H1 (cell line): ENCODE measurements at places on chromosomes 3 and 15.

DNA sequence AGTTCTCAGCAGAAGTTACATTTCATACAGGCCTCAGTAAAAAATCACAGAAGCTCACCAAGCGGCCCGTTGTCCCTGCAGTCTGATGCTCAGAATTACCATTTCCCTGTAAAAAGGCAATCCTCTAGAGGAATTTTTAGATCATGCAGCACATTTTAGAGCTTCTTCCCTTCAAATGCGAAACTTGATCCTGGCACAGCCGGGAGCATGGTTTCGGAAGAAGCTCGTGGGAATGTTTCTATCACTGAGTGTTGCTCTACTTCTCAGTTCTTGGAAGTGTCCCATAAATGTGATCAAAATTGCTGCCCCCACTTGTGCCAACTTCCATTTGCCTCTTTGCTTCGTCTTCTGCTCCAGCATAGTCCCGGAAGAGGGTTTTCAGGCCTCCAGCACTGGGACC lies 3.8 kb upstream of the H1-8 start:
- H3K27ac ChIP-seq: no peak overlapping the region
- H3K36me3 ChIP-seq: no peaks in the 10 kb centered on the region
- H3K27me3 ChIP-seq: no peaks in the 10 kb centered on the region
- DNase-seq: no peak

GRCh38 chr3:128603811-128604775 lies 46.5 kb downstream of the RPN1 start:
- no peak overlapping the region for H3K27ac ChIP-seq
- H3K36me3 ChIP-seq: no peaks in the 10 kb centered on the region
- H3K4me1 ChIP-seq: no peaks in the 10 kb centered on the region
- peaks cover 8% of the 10 kb centered on the region; the same call in 1 of the 2 replicates for H3K27me3 ChIP-seq

DNA sequence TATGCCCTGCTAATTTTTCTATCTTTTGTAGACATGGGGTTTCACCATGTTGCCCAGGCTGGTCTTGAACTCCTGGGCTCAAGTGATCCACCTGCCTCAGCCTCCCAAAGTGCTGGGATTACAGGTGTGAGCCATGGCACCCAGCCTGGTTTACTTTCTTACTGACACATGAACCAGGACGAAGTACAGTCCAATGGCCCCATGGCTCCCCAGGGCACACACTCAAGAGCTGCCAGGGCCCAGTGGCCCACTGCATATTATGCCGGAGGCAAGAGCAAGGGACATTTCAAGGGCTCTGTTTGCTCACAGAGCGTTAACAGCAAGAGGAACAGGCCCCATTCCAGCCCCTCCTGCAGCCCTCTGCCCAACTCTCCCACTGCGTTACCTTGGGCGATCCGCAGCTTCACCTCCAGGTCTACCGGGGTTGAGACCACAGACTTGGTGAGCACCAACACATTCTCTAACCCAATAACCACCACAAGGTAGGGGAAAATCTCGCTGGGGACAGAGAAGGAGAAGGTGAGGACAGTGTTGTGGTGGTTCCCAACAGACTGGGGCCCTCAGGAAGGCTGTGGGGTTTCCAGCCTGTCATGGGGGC lies 42.8 kb downstream of the PTPN23 start:
- H3K4me3 ChIP-seq: no peak overlapping the region
- 0 out of 2 replicates have a peak, but pooled peaks cover 2% of the 10 kb centered on the region for H3K4me1 ChIP-seq
- H3K36me3 ChIP-seq: peaks cover 27% of the 10 kb centered on the region; the same call in 1 of the 2 replicates

DNA sequence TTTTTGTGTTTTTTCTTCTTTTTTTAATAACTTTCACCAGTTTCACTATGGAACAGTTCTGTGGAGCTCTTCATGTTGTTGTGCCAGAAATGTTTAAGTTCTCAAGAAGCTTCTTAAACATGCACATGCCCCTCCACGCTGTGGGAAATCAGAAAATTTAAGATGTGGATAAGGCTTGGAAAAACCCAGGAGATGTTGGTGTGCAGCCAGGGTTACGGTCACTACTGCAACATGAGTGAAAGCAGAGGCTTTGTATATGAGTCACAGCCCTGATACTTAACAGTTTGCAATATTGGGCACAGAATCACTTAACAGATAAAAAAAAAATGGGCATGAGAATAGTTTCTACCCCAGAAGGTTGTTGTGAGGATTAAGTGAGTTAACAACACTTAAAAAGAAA lies 399.9 kb downstream of the LRTM1 start:
- no peaks in the 10 kb centered on the region for H3K27me3 ChIP-seq
- H3K27ac ChIP-seq: no peak overlapping the region
- H3K4me3 ChIP-seq: no peak overlapping the region
- no peaks in the 10 kb centered on the region for H3K36me3 ChIP-seq

- no peak overlapping the region for H3K27ac ChIP-seq
- H3K36me3 ChIP-seq: no peaks in the 10 kb centered on the region
- no peaks in the 10 kb centered on the region for H3K27me3 ChIP-seq
- H3K4me3 ChIP-seq: no peak overlapping the region
- peak; percentile 17 for DNase-seq
Measured at GRCh38 chr3:127226946-127227842, 34.3 kb downstream of the PRR23E start.

DNA sequence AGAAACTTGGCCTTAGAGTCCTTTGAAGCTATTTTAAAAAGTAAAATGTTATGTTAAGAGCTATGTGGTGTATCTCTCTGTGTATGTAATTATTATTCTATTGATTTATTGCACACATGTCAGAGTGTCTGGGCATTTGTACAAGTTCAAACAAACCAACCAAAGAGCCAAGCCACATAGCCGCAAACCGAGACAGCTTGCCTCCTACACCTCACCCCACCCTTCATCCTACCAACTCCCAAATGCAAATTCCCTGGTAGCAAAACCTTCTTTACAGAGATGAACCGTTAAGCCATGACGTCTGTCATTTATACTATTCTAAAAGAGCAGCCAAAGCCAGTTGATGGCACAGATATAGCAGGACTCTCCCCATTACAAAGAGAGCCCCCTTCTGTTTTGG lies 332.3 kb downstream of the ERC2 start:
- no peak for DNase-seq
- H3K4me3 ChIP-seq: no peak overlapping the region
- H3K4me1 ChIP-seq: 0 out of 2 replicates have a peak, but pooled peaks cover 3% of the 10 kb centered on the region
